ENCODE measurements at places on chromosomes 5 and 9.

GRCh38 chr9:136664000-136664915 lies 1.5 kb downstream of the EGFL7 start:
- DNase-seq = no peak

GRCh38 chr5:73797132-73797510 lies 171.1 kb downstream of the ARHGEF28 start:
- no peak for DNase-seq

GRCh38 chr5:71658916-71659662 lies 60.0 kb upstream of the CARTPT start:
- DNase-seq = no peak

GRCh38 chr5:110362261-110362660 lies 364.2 kb downstream of the TMEM232 start:
- DNase-seq = no peak

DNA sequence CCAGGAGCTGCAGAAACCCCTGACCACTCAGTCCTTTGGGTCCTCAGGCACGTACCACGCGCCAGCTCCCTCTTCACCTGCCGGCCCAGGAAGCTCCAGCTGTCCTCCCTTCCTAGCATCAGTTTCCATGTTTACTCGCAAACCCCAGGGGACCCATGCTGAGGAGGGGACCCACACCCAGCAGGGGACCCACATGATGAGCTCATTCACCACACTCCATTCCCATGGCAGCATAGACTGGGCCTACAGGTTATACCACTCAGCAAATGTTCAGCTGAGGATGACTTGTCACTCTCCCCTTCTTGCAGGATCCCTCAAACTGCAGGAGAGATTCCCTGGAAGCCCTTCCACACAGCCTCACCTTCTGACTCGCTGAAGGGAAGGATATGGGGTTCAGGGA lies 73.5 kb upstream of the GALNT10 start:
- no peak for DNase-seq

DNA sequence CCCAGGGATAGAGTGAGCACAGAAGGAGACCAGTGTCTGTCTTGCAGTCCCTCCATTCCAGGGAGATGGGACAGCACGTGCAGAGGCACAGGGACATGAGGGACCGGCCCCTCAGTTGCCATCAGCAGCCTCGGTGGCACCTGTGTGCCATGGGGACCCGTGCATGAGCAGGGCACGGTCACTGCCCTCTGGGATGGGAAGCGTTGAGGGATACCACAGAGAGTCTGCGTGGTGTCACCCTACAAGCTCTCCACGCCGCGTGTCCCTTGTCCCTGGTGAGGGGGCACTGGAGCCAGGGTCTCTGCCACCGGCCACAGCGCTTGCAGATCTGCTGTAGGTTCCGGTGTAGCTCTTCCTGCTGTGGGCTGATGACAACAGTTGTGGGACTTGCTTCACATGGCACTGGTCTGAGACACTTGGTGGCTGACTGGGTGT lies 108.1 kb downstream of the CACNA1B start:
- DNase-seq = no peak

Data from HuH-7.5 (cell line).